ENCODE measurements at places on chromosomes 6 and 20.
A peak's percentile ranks its signal among the peaks of the same experiment; 100 is the strongest.

DNA sequence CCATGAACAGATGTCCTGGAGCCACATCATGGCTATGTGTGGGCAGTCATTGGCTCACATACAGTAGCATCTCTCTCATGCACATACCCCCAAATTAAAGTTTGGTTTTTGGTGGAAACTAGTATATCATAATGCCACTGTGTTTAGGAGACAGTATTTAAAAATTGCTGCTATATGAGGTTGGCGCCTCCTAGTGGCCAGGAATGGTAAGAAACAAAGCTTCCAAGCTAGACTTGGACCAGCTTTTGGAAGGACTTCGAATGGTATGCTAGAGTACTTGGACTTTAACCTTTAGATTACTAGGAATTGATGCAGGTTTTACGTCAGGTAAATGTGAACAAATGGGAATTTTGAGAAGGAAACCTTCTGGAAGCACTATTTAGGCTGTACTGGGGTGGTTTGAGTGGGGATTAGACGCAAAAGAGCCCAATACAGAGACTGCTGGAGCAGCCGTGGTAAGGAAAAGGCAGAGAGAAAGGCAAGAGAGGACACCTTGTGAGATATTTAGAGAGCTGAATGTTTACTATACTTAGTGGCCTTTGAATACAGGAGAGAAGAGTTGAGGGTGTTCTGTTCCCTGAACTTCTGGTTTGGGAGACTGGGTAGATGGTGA is 23.8 kb downstream of the PRSS35 start:
- peak; percentile 26 for DNase-seq

DNA sequence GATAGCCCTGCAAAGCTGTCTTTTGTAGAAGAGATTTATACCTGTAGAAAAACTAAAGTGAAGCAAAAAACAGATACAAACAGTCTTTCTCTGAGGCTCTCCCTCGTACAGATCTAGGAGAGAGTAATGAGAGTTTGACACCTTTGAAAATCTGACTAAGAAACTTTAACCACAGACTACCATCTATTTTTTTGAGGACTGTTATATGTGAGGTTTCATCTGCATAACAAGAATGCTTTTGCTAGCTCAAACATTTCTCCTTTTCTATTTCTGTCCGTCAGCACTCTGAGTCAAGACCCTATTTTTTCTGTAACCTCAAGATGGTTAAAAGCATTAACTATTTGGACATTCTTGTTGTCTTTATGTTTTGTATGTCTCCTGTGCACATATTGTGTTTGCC is 193.0 kb downstream of the BTBD3 start:
- no peak for DNase-seq

- no peak for DNase-seq
Measured at GRCh38 chr20:53070706-53071392, 98.7 kb downstream of the TSHZ2 start.

DNA sequence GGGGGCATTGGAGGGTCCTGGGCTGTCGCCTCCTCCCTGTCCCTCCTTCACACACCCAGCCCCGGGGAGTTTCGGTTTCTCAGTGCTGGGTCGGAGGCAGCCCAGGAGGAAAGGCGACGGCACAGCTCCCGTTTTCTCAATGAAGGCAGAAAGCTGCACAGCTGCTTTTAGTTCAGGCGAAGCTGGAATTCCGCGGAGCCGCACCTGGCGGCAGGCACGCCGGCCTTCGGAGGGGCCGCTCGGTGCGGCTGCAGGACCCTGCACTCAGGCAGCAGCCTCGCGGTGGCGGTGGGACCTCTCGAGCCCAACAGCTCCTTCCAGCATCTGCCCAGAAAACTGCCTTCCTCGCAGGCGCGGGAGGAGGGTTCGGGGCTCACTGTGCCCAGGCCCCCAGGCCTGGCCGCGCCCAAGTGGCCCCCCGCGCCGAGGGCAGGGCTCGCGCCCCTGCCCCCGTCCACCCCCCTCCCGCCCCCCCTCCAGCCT is 4.6 kb downstream of the FOXQ1 start:
- no peak for DNase-seq

- DNase-seq, result no peak
Measured at GRCh38 chr20:35015863-35016193, 60.2 kb downstream of the MYH7B start.

DNA sequence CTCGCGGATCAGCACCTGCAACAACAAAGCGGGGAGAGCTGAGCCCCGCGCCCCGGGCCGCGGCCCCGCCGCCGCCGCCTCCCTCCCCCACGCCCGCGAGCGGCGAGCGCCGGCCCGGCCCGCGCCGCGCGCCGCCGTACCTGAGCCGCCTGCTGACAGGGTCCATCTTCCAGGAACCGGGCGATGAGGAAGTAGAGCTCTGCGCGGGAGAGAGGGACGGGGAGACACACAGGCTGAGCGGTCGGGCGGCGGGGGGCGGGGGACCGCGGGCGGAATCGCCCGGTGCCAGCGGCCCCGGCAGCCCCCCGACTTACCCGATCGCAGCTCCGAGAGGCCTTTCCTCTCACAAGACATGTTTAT is 359 bp downstream of the PHIP start:
- DNase-seq, result no peak

DNA sequence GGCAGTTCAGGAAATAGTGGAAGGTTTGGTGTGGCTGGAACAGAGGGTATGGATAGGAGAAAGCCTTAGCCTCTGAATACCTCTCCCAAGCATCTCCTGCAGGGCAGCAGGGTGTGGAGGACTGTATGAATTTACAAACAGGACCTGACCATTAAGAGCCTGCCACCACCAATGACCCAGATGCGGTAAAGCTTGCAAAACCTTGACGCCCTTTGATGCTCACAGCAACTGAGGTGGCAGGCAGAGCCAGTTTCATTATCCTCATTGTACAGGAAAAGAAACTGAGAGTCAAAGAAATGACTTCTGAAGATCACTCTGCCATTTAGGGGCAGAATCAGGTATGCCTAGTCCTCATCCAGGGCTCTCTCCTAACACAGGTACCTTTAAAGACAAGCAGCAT is 2.4 kb downstream of the HM13 start:
- DNase-seq, result no peak

- DNase-seq, result no peak
Measured at GRCh38 chr6:136334465-136334846, 44.8 kb upstream of the BCLAF1 start.

GRCh38 chr6:103862297-103862696 is 997.4 kb downstream of the HACE1 start:
- DNase-seq, result no peak

- DNase-seq, result no peak
Measured at GRCh38 chr6:4384656-4385055, 249.3 kb upstream of the ECI2 start.

GRCh38 chr6:67952948-67953347 is 682.1 kb upstream of the ADGRB3 start:
- DNase-seq, result no peak

- no peak for DNase-seq
Measured at GRCh38 chr20:19624221-19624965, 133.7 kb upstream of the RIN2 start.

- no peak for DNase-seq
Measured at GRCh38 chr20:59451066-59451630, 150.7 kb downstream of the EDN3 start.

DNA sequence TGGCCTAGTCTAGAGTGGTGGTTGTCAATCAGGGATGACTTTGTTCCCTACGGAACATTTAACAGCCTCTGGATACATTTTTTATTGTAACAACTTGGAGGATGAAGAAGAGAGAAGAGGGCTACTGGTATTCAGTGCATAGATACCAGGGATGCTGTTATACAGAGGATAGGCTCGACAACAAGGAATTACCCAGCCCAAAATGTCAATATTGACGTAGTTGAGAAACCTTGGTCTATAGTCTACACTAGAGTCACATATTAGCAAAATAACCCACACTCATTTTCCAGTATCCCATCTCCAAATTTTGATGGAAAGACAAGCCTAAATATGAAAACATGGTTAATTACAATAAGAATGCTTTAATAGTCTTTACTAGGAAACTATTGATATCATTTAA is 195.1 kb downstream of the PKHD1 start:
- DNase-seq, result no peak

DNA sequence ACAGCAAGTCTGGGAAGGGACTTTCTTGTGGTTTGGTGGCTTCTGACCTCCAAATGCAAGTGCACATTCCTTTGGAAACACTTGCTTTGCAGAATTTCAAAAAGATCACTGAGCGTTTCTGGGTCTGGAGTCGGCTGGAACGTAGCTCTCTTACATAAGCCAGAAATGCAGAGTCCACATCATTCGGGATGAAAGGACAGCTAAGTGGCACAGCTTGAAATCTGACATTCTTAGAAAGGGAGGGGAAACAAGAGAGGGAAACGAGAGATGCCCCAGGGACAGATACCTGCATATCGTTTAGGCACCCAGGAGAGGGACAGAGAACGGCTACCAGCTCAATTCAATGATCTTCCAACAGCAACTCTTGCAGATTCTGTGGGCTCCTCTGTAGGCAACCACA is 118.7 kb downstream of the NFATC2 start:
- no peak for DNase-seq

DNA sequence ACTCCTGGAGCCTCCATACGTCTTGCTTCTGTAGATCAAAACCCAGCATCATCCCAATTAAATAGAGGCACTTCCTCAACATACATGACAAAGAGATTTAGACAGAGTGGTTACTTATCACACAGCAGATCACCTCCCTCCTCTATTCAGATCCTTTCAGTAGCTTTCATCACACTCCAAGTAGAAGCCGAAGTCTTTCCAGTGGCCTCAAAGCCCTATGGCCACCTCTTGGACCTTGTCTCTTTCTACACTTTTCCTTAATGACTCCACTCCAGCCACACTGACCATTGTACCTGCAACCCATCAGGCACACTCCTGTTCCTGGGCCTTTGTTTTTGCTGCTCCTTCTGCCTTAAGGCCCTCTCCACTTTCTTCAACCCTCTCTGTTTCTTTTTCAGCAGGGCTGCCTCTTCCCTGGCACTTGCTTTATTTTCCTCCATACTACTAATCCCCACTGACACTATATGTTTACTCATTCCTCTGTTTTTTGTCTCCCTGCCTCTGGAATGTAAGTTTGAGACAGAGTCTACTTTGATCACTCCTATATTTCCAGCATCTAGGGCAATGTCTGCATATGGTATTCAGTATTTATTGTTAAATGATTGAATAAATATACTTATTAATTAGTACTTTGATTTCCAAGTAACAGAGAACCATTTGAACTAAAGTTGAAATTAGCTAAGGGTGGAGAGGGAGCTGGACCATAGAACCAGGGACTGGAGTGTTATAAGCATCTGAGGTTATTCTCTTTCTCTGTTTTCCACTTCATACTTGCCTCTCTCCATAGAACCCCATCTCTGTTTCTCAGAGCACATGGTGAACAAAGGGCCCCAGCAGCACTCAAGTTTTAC is 43.4 kb upstream of the TRAM2 start:
- DNase-seq, result no peak

DNA sequence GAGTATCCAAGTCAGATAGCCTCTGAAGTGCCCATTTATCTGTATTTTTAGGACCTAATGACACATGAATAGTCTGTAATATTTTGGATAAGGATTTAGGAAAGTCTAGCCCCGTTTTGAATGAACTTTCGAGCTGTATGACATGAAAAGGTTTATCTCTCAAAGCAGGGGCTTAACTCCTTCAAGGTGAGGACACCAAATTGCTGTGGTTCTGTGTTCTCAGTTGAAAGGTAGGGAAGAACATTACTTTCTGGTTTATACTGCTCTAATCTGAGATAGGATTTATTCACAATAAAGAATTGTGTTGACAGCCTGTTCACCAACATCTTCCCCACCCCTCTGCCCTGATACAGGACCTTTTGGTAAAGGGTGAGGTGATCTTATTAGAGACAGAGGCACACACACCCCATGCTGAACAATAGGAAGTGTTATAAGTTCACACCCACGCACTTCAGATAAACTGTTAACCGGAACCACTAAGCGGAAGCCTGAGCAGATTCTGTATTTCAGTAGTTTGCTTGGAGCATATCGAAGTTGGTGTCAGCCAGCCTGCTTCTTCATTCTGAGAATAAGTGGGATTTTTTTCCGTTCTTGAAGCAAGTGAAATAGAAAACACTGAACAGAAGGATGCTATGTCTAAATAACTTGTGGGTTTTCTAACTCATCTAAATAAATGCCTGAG is 223.3 kb downstream of the TMEM242 start:
- no peak for DNase-seq

- no peak for DNase-seq
Measured at GRCh38 chr20:13041574-13042457, 33.0 kb downstream of the SPTLC3 start.

DNA sequence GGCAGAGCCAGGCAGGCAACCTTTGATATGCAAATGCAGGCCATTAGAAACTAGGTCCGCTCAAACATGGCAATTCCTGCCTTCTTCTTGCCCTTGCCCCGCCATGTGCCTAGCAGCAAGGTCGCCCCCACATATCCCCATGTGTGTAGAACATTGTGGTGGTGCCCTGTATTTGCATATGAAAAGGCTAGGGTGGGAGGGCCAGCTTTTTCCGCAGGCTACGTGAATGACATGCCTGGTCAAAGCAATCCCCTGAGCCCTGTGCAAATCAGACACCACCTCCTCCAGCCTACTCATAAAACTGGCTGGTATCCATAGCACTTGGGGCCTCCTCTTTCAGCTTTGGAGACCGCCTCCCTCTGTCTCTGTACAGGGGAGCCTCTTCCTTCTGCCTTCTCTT is 31.6 kb downstream of the GSTA2 start:
- no peak for DNase-seq

- no peak for DNase-seq
Measured at GRCh38 chr20:47879771-47880170, 94.5 kb upstream of the SULF2 start.

DNA sequence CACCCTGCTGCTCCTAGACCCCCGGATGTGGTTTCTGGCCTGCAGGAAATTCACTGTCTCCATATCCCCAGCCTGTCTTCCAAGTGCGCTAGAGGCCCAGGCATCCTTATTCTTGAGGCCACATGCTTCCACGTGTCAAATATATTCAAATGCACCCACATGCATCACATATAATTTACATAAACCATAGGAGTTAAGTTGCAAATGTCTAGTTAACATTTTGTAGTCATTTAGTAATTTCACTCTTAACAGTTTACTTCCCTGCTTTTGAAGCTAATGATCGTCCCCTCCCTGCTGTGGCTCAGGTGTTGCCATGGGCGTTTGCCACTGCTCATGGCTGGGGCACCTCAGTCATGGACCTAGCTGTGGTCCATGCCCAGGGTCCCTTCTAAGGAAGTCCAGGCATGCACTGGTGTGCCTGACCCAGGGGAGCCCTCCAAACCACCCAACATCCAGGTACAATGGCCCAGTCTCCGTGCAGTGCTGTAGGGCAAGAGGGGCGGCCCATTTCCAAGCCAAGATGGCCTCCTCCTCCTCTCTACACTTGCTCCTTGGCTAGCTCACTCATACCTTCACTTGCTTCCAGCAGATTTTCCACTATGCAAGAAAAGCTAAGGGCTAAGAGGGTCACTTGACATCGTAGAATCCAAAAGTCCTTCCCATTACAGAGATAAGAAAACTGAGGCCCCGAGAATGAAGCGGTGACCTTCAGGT is 42.4 kb downstream of the FGD2 start:
- no peak for DNase-seq

GRCh38 chr20:64219202-64219601 is 36.3 kb upstream of the PCMTD2 start:
- no peak for DNase-seq

GRCh38 chr20:3699037-3699436 is 13.4 kb downstream of the SIGLEC1 start:
- DNase-seq, result no peak

- DNase-seq, result no peak
Measured at GRCh38 chr6:161534264-161534873, 260.5 kb upstream of the AGPAT4 start.

GRCh38 chr20:49987868-49988690 is 5.3 kb downstream of the SNAI1 start:
- no peak for DNase-seq

Measured in stimulated activated CD8-positive, alpha-beta memory T cell treated with anti-CD3 and anti-CD28 coated beads, Interleukin-2, amount 100 ng/mL, for 48 hours (primary cell).